ENCODE measurements at places on chromosomes 5 and 9.
A peak's percentile ranks its signal among the peaks of the same experiment; 100 is the strongest.

GRCh38 chr9:26326563-26326962 is 566.0 kb downstream of the CAAP1 start:
- no peak for DNase-seq

DNA sequence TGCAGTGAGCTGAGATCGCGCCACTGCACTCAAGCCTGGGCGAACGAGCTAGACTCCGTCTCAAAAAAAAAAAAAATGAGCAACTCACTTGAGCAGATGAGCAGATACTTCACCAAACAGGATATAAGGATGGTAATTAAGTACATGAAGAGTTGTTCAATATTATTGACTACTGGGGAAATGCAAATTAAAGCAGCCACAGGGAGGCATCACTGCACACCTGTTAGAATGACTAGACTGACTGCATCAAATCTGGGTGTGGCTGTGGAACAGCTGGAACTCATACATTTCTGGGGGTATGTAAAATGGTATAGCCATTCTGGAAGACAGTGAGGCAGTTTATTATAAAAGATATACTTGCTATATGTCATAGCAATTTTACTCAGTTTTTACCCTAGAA is 93.0 kb downstream of the WNK2 start:
- DNase-seq: peak; percentile 3

DNA sequence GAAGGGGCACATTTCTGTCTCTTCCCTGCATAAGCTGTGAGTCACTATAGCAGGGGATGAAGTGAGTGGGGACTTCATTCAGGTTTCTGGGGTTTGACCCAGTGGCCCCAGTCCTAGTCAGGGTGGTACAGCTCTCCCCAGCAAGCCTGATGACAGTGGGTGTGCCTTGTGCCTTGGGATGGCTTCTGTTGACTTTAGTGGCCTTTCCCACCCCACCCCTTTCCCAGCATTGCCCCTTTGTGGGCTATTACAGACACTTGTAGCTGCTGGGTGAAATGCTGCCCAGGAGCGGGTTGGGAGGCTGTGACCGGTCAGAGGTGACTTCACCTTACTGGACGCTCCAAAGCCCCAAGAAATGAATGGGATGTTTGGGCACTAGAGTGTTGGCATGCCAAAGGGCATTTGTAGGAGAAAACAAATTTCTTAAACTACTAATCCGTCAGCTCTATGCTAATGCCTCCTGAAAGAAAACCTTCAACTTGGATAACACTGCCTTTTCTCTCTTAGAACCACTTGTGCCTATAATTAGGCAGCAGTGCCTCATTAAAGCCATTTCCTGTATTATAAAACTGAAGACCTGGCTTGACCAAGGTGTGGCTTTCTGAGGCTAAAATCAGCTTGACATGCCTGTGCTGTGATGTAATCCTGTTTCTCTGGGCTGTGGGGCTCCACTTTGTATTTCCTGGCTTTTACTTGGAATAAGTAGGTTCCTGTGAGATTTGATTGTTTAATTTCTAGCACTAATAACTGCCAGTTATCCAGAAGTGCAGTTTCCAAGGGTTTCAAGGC is 119.0 kb upstream of the SLC25A48 start:
- no peak for DNase-seq

DNA sequence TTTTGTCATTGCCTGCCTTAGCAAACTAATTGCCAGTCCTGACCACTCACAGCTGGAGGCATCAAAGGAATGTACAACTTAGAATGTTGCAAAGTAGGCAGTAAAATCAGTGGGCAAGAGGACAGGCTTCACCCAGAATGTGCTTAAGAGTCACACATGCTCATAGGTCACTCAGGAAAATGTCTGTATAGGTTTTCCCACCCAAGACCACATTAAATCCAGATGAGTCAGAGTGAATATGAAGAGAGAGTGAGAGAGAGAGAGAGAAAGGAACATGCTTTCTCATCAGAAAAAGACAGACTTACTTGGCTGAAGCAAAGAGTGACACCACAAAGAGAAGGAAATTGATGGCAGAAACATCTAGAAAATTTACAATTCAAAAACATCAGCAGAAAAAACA is 37.9 kb downstream of the PLEKHG4B start:
- no peak for DNase-seq

GRCh38 chr9:7780261-7780988 is 19.2 kb downstream of the DMAC1 start:
- DNase-seq: no peak

GRCh38 chr9:131095666-131096268 is 564 bp upstream of the AIF1L start:
- no peak for DNase-seq

DNA sequence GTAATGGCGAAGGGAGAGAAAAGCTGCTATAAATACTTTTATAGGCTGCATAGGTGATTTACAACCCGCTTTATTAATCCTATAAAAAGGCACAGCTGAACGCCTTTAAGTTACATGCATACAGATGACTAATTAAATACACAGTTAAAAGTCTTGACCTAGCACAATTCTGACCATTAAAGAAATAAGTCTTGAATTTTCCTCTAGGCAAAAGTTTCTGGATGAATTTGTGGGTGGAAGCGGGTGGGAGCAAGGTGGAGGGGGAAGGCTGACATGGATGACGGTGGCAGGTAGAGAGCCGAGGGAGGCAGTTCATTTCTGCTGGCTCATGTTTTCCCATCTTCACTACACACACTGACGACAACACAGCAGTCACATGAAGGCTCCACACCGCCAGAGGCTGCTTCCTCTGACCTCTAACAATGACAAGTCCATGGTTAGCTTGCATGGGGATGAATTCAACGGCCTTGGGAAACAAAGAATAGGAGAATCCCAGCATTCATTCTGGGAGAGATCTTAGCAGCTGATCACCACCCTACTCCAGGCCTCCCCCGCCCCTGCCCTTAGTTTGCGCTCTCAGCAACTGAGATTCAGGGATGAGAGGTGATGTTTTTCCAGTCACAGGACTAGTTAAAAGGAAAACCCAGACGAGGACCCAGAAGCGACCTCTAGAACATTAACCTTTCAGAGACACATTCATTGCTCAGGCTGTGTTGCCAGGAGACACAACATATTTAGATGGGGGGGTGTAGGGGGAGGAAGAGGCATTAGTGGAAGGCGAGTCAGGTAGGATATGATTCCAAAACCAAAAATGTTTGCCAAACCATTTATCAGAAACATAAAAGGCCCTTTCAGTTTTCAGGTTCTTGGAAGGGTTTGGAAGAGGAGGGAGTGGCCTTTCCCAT is 329.3 kb downstream of the PIK3R1 start:
- DNase-seq: no peak

DNA sequence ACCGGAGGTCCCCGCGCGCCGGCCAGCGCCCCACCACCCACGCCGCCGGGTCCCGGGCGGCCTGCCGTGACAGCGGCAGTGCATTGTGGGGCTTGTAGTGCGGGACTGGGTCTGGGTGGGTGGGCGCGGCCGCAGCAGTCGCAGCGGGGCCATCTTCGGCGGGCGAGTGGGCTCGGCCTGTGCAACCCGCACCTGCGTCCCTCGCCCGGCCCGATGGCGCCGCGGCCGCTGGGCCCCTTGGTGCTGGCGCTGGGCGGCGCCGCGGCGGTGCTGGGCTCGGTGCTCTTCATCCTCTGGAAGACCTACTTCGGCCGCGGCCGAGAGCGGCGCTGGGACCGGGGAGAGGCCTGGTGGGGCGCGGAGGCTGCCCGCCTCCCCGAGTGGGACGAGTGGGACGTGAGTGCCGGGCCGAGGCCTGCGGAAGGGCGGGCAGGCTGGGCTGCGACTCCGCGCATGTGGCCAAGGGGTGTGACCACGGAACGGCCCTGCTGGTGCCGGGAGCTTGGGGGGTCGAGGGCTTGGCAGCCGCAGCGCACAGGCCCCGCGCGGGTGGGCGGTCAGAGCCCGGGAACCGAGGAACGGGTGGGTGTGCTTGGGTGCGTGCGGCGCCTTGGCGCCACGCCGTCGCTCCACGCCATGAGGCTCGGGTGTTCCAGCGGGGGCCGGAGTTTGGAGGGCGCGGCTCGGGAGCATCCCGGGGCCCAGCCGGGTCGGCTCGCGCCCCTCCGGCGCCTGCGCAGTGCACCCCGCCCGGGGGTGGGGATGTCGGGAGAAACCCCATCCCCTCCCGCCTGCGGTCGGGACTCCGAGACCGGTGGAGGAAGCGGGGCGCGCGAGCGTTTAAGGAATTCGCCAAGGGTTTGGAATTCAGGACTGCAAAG is at the start of gene ARL10:
ARL10 (plus strand) TSS at position 137 of the 881 bp plus-strand sequence; CDS start at position 214, 77 bp downstream.
- DNase-seq: peak; percentile 58

- no peak for DNase-seq
These were observed 121.1 kb downstream of the ADCY2 start for GRCh38 chr5:7517006-7517405.

- DNase-seq: peak; percentile 14
These were observed 388 bp downstream of the ANKS6 start for GRCh38 chr9:98795970-98796363.

GRCh38 chr5:137714946-137715345 is 20.9 kb downstream of the KLHL3 start:
- DNase-seq: no peak

- no peak for DNase-seq
These were observed 459.3 kb downstream of the MAT2B start for GRCh38 chr5:163964671-163965070.

DNA sequence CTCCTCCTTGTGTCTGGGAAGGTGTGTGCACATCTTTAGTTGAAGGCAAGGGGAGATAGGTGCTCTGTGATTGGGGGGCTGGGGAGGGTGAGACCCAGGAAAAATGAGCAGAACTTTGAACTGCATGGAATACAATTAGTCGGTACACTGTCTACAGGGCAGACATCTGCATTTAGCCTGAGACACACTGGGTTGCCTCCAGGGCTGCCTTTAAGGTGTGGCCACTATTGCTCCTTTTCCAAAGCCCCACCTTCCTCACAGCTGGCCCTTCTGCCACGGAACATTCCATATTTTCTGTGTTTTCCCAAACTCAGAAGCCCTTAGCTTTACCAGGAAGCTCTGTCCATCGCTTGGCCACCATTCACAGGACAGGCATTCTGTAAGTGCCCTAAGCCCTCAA is 247.9 kb downstream of the HSPA4 start:
- no peak for DNase-seq

DNA sequence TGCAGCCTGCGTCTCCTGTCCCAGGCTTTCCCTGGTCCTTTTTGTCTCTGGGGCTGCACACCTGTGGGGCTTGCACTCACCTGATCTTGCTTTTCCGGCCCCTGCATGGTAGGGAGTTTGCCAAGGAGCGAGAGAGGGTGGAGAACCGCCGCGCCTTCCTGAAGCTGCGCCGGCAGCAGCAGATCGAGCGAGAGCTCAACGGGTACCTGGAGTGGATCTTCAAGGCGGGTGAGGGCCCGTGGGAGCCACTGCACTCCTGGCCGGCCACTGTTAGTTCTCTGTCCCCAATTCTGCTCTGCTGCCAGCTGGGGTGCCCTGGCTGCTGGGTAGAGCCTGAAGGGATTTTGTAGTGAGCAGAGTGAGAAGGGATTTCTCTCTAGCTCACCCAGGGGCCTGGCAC is 78.0 kb downstream of the CACNA1B start:
- no peak for DNase-seq

DNA sequence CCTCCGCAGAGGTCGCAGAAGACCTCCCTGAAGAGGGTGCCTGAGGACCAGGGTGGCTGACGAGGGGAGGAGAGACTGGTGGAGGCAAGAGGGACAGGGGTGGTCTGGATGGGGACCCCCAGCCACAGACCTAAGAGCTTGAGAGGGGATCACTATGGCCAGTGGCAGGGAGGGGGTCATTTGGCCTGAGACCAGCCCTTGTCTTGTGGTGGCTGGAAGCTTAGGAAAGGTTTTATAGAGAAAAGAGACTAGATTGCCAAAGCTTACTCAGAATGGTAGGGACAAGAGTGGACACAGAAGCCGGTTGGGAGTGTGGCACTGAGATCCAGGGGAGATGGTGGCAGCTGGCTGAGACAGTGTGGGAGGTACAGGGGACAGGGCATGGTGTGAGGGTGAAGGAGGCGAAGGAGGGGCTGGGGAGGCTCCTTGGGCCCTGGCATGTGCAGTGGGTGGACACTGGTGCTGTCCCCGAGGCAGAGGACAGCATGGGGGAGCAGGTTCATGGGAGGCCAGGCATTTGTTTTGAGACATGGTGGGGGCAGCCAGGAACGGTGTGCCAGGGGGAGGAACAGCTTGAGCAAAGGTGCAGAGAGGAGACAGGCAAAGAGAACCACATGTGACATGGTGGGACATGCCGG is 123.0 kb downstream of the C9orf50 start:
- DNase-seq: no peak

DNA sequence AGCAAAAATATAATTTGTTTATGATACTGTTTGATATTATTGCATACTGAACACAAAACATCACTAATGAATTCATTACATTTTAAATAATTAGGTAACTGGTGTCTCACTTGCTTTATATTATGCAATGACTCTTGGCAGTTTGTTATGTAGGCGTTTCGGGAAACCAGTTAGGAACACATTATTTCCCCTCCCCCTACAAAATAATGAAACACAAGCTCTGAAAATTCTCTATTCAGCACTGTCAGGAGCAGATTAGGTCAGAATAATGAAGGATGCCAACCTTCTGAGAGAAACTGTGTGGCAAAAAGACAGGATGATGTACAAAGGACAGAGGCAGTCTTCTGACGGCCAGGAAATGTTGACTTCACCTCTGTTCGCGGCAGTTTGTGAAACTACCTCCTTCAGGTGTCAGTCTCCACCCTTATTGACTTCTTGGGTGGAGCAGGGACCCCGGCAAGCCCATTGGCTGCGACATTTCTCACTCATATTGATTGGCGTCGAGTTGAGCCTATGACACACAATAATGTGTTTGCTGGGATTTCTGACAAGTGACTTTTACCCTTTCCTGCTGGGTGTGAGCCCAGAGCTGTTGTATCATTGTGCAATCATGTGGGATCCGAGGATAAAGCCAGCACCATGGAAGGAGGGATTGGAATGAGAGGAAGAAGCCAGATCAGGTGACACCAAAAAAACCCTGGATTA is 33.9 kb downstream of the SH3PXD2B start:
- peak; percentile 18 for DNase-seq

DNA sequence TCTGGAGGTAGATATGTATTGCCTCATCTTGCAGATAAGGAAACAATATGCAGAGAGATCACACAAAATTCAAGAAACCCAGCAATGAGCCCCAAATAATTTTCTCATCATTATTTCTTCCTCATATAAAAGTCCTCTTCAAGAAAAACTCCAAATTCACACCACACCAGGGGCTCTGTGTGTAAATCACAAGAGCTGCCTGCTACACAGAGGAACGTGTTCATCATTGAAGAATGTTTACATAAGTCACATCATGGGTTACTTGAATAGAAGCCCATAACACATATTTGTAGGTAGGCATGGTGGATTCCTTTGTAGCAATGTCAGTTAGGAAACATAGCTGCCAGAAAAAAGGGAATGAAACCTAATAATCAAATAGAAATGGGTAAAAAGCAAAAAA is 308.1 kb upstream of the TLE4 start:
- no peak for DNase-seq

GRCh38 chr5:122258241-122258640 is 53.8 kb upstream of the SNCAIP start:
- DNase-seq: no peak

DNA sequence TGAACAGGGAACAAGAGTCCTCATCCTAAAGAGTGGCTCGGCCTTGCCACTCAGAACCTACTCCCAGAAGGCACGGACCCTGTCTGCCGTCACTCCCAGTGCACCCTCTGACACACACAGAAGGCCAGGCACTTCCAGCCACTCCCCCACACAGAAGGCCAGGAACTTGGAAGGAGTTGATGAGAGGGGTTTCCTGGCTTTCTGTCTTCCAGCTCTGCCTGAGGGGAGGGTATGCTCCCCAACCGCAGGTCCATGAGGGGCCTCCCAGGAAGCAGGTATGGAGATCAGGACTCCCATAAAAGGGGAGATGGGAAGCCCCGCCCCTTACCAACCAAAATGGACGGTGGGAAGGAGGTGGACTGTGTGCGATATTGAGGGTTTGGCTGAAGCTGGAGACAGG is 247.6 kb upstream of the IRX4 start:
- DNase-seq: no peak

- no peak for DNase-seq
These were observed 309.1 kb downstream of the NSG2 start for GRCh38 chr5:174354571-174354970.
